ENCODE measurements at places on chromosomes 5 and 9. TPM values are rescaled to one million over a fixed set of nuclear protein-coding genes. Genes with fewer than 3 reads are reported as not detected.

STKLD1 gene
- total RNA-seq, result 0.91 TPM

MBLAC2 gene
- 3.3 TPM for total RNA-seq

BTNL3 gene
- not detected for total RNA-seq

SH3GL2 gene
- total RNA-seq, result 20.9 TPM

GABRA6 gene
- total RNA-seq, result not detected

SLC12A7 gene
- total RNA-seq, result 156 TPM

THBS4 gene
- 266 TPM for total RNA-seq

GABRA1 gene
- total RNA-seq, result not detected

PDZD2 gene
- 97.4 TPM for total RNA-seq

EIF4EBP3 gene
- total RNA-seq, result 12.1 TPM

STING1 gene
- total RNA-seq, result 57.9 TPM

LECT2 gene
- not detected for total RNA-seq

CCIN gene
- total RNA-seq, result not detected

IL5 gene
- not detected for total RNA-seq

TMEM215 gene
- not detected for total RNA-seq

HAVCR2 gene
- total RNA-seq, result 2.7 TPM

GNA14 gene
- total RNA-seq, result 0.57 TPM

Data from heart left ventricle (tissue), 16 donors.